ENCODE measurements at places on chromosomes 6 and 20.

DNA sequence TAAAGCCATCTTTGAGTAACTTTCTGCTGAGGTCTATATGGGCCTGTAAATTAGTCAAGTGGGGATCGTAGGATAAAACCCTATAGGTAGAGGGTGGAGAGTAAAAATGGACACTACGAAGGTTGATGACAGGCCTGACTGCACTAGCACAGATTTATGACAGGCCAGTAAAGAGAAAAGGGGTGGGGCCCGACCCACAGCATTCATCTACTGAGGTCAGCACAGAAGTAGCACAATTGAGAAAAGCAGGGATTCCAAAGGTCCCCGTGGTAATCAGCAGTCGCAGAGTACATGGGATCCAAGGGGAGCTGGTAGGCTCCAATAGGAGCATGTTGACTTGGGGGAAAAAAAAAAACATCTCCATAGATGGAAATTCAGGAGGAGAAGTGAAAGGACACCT, 660.4 kb downstream of the TFAP2A start:
- no peak for DNase-seq

DNA sequence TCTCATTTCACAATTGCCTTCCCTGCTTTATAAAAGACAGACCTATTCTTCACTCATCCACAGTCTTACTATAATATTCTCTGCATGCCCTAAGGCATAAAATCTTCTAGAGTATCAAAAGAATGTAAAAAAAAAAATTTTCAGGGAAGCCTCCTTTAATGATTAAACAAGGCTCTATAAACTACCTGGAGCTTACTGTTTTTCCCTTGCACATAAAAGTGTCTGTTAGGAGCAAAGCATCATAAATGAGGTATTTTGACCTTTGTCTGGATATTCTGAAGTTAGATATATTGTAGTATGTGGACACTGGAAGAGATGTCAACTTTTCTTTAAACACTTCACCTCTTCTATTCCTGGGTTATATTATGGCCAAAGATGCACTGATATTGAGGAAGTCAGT, 97.5 kb downstream of the ARHGAP18 start:
- no peak for DNase-seq

DNA sequence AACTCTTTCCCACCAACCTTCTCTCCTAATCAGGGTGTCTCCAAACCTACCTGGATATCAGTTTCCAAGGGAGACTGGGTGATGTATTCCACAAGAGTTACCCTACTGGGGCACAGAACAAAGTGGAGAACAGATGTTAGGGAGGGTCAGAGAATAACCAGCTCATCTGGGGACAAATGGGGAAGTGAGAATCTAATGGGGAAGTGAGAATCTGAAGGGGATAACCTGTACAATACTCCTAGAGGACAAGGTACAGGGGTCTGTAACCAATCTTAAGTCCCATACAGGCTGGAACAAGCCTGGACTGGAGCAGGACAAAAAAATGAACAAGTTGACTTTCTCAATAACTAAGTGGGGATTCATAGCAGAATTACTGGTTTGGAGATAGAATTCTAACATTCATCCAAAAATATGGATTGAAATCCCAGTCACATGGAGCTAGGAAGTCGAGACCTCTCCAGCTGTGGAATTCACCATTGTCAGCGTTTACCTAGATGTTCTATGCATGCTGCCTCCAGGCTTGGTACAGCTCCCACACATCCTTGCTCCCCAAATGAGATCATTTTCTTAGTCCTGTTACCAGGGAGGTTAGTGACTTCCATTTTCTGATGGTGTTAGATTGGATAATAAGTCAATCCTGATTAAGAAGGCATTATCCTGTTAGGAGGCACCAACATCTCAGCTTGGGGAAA, 214.8 kb upstream of the MOCS1 start:
- no peak for DNase-seq

DNA sequence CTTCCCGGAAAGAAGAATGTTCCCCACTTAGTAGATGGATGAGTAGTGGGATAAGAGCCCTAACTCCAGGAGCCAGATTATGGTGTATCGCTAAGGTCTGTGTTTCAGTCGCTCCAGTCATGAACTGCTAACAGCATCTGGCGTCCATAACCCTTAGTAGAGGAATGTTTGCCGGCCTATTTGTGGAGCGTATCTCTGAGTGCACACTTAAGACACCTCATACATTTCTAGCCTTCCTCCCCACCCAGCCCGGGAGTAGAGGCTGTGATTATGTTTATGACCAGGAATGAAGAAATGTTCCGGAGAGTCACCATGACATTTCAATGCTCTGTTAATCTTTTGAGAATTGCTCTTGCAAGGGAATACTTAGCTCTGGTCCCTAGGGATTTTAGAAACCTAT, 251.1 kb upstream of the SOX4 start:
- DNase-seq: no peak

GRCh38 chr6:11425431-11425871, 112.1 kb upstream of the TMEM170B start:
- no peak for DNase-seq

GRCh38 chr6:98477231-98477630, 357.1 kb upstream of the POU3F2 start:
- DNase-seq: no peak

- no peak for DNase-seq
These were observed 75.8 kb downstream of the NRN1 start for GRCh38 chr6:5930968-5931367.

DNA sequence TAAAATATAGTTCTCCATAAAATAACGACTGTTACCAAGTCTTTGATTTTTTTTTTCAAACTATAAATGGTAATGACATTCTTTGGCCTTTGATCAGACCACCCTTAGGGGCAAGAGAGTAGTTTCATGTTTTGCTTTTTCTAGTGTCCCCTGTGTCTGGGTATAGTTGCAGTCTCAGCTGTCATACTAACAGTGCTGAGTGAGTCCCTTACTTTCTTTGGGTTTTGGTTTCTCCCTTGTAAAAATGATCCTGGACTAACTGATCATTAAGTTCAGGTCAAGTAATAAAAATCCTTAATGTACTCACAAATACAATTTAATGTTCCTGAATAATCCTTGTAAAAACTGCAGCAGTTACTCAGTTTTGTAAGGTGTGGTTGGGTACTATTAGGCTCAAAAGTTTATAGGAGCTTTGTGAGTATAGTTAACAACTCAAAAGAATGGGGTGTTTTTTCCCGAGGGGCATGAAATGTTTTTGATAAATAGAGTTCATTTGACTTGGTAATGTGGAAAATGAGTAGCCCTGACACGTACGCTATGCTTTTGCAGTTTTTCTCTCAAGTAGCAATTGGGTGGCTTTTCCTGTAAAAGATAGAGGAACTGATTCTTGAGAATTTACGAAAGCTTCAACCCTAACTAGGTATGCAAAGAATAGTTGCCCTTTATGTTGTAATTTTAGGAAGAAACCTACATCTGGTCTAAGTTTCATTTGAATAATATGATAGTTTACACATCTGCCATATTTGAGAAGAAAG, 6.2 kb downstream of the PTPN1 start:
- DNase-seq: no peak
